NCI-H1930 (cell line): ENCODE measurements at places on chromosomes 1 and 21.
A peak's percentile ranks its signal among the peaks of the same experiment; 100 is the strongest.

- DNase-seq = no peak
Measured at GRCh38 chr1:197471248-197471985, 203.4 kb downstream of the CRB1 start.

DNA sequence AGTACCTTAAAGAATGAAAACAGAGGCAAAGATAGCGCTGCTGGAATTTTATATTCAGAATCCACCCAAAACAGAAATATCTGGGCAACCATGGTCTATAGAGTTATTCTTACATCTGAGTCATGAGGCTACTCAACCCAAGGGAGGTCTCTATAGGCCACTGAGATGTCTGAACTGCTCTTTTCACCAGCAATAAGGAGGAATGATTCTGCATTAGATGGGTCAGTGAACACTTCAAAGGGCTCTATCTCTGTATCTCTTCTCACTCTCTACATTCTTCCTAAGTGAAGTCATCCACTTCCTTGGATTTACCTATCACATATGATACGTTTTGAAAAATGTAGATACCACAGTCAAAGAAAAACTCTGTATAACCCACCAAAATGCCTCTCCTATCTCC lies 90.2 kb upstream of the NGF start:
- no peak for DNase-seq

- DNase-seq = no peak
Measured at GRCh38 chr1:32219022-32219421, 3.1 kb downstream of the TMEM234 start.

DNA sequence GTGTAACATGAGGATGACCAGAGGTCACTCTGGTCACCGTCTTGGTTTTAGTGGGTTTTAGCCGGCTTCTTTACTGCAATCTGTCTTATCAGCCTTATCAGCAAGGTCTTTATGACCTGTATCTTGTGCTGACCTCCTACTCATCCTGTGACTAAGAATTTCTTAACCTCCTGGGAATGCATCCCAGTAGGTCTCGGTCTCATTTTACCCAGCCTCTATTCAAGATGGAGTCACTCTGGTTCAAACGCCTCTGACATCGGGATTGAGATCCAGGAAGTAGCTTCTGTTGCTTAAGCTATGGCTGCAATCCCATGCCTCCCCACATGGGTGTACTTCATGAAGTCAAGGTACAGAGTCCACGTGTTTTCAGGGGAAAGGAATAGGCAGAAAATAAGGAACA lies 19.9 kb downstream of the FMN2 start:
- DNase-seq = no peak

DNA sequence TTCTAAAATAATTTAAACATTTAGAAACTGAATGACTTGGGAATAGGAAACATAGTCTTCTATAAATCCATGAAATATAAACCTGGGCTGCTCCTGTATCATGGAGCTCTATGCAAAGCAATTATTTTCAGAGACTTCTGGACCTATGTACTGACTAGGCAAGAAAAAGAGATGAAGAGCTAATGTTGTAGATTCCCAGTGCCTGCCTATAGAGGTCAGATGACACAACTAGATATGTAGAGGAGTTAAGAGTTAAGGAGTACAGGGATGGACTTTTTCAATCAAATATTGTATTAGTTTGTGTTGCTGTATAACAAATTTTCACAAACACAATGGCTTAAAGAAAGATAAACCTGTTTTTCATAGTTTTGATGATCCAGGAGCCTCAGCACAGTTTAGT lies 1434.5 kb downstream of the KCNT2 start:
- no peak for DNase-seq

DNA sequence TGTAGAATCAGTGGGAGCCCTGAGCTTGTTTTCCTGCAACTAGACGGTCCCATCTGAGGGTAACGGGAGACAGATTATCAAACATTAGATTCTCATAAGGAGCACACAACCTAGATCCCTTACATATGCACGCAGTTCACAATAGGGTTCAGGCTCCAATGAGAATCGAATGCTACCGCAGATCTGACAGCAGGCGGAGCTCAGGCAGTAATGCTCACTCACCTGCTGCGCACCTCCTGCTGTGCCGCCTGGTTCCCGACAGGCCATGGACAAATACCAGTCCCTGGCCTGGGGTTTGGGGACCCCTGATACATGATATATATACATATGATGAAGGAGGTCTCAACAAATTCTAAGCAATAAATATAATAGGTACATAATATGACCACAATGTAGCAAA lies 19.7 kb upstream of the SMIM12 start:
- DNase-seq = no peak

- DNase-seq = no peak
Measured at GRCh38 chr21:42010507-42011495, 641 bp upstream of the ZBTB21 start.

GRCh38 chr1:204495777-204496176 lies 1.2 kb upstream of the PIK3C2B start:
- DNase-seq = no peak

DNA sequence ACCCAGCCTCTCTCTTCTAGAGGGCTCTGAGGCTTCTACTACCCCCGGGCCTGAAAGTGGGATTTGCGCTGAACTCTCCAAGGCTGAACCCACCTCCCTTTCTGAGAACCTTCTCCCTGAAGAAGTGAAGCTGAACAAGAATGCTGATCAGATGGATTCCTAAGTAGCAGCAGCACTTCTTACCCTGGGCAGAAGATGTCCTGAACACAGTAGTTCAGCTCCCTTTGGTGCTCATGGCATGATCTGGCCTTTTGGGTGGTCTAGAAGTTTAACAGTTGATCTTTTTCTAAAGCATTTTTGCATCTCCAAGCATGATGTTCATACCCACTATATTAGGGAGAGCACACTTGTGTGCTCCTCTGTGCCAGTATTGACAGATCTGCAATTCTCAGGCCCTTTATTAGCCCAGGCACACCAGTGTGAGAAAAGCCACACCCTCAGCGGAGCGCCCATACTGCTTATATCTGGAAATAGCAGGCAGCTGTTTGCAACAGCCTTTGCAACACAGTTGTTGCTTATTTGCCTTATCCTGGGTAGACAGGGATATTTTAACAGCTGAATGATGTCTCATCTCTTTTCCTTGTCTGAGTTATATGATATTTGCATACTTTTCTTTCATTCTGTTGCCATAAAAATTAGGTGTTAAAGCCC lies 34.2 kb downstream of the CNN3 start:
- DNase-seq = no peak

- DNase-seq = peak; percentile 26
Measured at GRCh38 chr1:14924455-14925331, 228.9 kb upstream of the TMEM51 start.

GRCh38 chr1:26278724-26279455 lies 996 bp upstream of the SH3BGRL3 start:
- no peak for DNase-seq

DNA sequence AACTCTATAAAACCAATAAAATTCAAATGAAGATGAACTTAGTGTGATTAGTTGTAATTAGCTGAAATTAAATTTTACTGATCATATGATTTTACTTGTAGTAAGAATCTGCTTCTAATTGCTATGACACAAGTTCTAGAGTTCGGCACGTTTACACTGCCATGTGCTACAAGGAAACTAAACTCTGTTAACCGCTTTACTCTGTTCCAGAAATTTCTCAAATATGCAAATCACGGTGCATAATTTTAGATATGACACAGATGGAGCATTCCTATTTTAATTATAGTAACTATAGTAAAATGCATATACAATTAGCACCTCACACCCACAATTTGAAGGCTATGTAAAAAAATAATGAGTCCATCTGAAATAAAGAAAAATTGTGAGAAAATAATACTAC lies 14.8 kb downstream of the HEATR1 start:
- DNase-seq = no peak

GRCh38 chr1:149962736-149963135 lies 26.1 kb upstream of the MTMR11 start:
- no peak for DNase-seq

- DNase-seq = no peak
Measured at GRCh38 chr21:25383545-25383944, 223.7 kb downstream of the MRPL39 start.

DNA sequence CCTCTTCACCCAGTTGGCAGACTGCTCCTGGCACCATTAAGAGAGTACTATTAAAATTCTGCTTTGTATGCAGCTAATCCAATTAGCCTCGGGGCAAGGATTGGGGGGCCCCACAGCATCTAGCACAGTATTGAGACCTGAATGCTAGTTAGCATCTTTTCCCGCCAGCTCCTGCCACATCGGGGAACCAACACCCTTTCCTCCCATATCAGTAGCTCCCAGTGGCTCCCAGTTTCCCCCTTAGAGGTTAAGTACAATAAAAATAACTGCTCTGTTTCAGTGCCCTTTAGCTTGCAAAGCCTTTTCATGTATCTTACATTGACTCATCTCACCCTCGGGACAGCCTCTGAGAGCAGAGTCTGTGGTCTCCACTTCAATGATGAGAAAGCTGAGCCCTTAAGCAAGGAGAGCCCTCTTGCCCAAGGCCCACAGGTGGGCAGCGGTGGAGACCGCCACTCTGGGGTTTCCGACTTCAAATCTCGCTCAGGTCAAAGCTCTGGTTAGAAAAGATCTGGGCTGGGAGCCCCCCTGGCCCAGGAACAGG lies 4.2 kb upstream of the PMVK start:
- DNase-seq = no peak
